ENCODE measurements at places on chromosomes 11 and 22. TPM values are rescaled to one million over a fixed set of nuclear protein-coding genes. Genes with fewer than 3 reads are reported as not detected.
A peak's percentile ranks its signal among the peaks of the same experiment; 100 is the strongest.

DNA sequence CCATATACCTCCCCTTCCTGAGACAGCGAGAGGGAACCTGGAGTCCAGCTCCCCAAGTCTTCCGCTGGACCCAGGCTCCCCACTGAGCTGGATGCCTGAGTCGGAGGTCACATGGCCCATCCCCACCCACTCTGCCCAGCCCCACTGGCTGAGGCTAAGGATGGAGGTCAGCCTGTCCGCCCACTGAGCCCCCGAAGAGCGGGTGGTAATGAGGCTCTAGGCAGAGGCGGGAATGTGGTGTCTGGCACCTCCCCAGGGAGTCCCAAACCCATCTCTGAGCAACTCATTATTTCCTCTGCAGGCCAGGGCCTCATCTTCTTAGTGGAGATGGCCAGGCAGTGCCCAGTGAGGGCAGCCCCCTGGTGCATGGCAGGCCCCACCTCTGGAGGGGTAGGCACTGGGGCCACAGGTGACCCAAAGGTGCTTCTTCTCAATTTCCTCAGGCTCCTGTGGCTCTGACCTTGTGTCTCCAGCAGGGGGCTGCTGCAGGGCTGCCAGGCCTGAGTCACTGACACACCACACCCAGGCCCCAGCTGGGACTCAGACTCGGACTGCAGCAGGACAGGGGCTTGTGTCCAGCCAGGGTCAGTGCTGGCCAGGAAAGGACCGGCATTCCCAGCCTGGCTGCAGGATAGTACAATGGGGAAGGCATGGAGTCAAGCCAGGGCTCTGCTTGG, 10.2 kb upstream of the PDE2A start:
- DNase-seq: peak; percentile 67

ADM2 gene
- 2.1 TPM for total RNA-seq

DNA sequence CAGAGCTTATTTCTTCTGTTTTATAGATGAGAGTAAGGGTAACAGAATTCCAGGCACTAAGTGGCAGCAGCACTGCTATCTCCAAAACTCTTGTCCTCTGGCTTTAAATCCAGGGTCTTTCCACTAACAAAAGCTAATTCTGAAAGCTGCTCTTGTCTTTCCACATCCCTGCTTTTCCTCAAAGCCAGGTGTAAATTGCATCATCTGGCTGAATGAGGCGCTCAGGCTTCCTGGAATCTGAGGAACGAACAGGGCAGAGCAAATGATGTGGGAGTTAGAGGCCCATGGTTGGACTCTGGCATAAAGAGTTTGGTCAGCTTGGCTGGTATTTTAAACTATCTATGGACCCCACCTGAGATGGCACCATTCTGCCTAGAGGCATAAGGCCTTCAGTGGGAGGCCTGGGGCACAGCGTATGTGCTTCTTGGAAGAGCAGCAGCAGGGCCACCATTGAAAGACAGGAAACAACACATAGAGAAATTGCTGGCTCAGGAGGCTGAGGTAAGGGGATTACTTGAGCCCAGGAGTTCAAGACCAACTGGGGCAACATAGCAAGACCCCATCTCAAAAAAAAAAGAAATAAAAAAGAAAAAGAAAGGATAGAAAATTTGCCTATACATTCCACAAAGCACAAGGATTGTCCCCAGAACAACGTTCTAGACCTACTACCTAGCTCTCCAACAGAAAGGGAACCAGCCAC, 1.9 kb downstream of the KCNJ5 start:
- DNase-seq: peak; percentile 63

- no peak for DNase-seq
Observed at GRCh38 chr22:27440304-27440865, 361.2 kb downstream of the MN1 start.

DNA sequence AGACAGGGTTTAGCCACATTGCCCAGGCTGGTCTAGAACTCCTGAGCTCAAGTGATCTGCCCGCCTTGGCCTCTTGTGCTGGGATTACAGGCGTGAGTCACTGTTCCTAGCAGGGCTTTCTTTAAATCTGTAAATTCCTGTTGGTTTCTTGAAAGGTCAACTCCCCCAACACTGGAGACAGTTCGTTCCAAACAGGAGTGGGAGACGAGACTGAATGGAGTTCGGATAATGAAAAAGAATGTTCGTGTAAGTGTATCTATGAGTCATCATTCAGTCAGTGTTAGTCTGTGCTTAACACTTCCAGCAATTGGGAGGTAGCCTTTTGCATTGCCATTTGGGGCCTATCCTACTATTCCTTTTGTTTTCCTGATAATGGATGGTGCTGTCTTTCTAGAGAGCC, 10.0 kb upstream of the BACE1-AS start:
- DNase-seq: no peak

DNA sequence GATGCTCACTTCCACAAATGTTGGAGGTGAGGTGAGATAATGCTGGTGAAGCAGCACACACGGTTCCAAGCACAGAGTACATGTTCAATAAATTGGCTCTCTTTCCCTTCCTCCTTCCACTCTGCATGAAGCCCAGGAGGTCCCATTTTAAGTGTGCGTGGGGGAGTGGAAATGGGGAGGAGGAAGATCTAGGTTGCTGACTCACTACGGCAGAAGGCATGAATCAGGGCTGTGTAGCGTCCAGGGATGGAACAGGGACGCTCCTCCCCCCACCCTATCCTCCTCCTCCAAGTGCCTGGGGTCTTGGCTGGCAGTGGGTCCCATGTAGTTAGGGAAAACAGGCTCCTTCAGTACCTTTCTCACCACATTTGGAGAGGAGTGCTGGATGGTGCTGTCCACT, 44.2 kb downstream of the TRIM66 start:
- DNase-seq: no peak

MUC6 gene
- 4.2 TPM for total RNA-seq

DNA sequence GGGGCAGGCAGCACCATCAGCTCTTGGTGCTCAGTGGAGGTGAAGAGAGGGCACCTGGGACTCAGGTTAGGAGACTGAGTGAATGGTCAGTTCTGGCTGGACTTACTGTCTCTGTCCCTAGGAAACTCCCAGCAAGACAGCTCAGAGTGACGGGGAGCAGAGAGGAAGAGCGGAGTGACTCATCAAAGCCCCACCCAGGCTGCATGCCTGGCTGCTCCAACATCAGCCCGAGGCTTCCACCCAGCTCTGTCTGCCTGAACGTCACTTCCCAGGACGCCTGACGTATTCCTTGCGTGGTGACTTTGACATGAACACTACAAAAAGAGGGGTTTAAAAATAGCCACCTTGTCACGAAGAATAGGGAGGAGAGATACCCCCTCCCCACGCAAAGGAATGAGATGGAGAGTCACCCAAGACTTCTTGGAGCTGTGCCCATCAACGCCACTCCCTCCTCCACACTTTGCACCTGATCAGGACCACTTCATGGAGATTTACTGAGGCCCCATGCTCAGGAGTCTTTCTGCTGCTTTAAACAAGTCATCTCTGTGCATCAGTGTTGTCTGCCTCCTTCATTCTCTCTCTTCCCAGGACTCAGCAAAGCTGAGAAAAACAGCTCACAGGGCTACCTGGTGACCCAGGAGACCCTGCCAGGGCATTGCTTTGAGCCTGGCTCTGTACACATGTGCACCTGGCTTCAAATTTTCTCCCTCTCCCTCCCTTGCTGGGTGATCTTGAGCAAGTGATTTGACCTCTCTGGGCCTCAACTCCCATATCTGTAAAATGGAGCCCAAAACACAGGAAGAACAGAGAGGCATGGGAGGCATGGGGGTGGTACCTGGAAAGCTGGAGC, 83.1 kb downstream of the MN1 start:
- DNase-seq: no peak

- DNase-seq: no peak
Observed at GRCh38 chr11:20644360-20644759, 25.0 kb upstream of the NELL1 start.

GRCh38 chr22:39017596-39018365, 3.1 kb upstream of the APOBEC3D start:
- DNase-seq: peak; percentile 60

DNA sequence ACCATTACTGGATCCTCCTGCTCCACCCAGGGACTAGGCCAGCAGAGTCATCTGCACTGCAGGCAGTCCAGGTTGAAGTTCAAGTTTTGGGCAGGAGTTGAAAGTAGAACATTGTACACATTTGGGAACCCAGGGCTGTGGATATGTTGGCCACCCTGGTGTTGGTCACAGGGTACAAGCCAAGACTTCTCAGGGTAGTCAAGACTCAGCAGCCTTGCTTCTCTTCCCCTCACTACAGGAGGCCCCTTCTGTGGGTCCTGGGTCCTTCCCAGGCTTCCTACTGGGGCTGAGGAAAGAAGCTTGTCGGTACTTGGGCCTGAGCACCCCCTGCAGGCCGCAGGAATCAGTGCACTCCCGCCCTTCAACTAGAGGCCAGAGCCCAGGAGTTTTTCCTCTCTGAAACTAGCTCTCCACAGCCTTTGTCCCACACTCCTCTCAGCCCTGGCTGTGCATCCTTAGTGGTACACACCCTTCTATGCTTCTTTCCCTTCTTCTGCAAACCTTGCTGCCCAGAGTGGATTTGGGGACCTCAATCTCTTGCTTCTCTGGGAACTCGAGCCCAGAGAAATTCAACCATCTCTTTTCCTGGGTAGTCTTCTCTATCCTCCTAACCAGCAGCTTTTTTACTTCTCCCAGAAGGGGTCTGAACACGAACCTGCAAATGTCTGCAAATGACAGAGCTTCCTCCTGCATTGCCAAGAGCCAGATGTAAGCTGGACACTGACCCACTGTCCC, 2.6 kb upstream of the HPX start:
- peak; percentile 60 for DNase-seq
